Right atrium auricular region (tissue), 2 donors: ENCODE measurements at places on chromosomes 4 and X. TPM values are rescaled to one million over a fixed set of nuclear protein-coding genes. Genes with fewer than 3 reads are reported as not detected.
A peak's percentile ranks its signal among the peaks of the same experiment; 100 is the strongest.

DNA sequence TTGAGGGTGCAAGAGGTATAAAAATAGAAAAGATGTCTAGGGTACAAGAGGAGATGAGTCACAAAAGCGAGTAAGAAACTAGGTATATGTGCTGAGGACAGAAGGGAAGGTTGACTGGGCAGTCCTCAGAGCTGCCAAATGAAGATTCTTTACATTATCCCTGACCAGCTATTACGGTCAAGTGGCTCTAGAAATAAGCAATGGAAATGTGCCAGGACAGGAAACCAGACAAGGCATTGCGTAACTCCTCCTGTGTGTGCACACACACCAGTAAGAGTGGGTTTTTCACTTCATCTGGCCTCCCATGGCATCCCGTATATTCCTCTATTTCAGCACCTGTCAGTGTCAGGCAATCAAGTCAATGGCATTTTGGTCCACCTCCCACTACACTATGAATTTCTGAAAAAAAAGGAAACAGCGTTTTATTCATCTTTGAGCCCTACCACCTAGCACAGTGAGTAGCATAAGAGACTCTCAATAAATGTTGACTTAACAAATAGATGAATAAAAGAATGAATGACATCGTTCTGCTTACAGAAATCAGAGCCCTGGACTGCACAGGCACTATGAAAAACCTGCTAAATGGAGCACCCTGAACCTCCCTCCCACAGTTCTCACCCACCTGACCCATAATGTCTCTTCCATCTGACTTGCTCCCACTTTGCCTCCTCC, 62.6 kb upstream of the KLF3 start:
- H3K4me1 ChIP-seq: no peaks in the 10 kb centered on the region
- no peak overlapping the region for H3K4me3 ChIP-seq
- H3K27ac ChIP-seq: no peak overlapping the region
- H3K36me3 ChIP-seq: no peaks in the 10 kb centered on the region
- H3K27me3 ChIP-seq: no peaks in the 10 kb centered on the region
- DNase-seq: peak; percentile 59

DNA sequence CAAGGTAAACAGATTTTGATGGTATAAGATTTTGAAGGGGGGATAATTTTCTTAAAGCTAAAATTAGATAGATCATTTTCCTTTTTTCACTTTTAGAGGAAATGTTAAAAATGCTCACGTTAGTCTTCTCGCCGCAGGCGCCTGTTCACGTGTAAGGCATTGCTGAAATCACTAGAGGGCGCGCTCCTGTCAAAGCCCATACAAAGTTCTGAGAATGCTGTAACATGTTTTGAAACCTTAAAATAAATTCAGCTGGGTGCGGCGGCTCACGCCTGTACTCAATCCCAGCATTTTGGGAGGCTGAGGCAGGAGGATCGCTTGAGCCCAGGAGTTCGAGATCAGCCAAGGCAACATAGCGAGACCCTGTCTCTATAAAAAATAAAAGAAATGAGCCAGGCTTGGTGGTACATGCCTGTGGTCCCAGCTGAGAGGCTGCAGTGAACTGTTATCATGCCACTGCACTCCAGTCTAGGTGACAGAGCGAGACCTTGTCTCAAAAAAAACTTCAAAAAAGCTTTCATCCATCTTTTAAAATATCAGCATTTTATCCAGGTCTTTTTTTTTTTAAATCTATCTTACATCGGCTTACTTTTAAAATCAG, 138.0 kb downstream of the RBMX2 start:
- no peaks in the 10 kb centered on the region for H3K27me3 ChIP-seq
- no peak for DNase-seq
- no peaks in the 10 kb centered on the region for H3K36me3 ChIP-seq
- H3K27ac ChIP-seq: no peak overlapping the region
- no peaks in the 10 kb centered on the region for H3K4me1 ChIP-seq
- H3K4me3 ChIP-seq: no peak overlapping the region

DNA sequence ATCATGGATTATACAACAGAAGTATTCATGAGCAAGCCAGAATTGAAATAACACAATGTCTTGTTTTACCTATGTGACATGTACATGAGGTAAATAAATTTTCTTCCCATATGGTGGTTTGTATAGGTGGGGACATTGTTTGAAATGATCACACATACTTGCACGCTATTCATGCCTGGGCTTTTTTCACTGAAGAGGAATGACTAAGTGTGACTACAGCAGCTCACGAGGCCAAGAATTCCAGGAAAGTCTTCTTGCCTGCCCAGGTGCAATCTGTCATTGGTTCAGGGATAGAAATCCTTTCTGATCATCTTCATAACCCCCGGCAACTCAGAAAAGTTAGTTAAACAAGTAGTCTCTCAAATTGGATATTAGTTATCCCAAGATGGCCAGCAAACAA, 36.3 kb upstream of the AREG start:
- no peaks in the 10 kb centered on the region for H3K27me3 ChIP-seq
- no peak for DNase-seq
- no peak overlapping the region for H3K27ac ChIP-seq
- H3K36me3 ChIP-seq: no peaks in the 10 kb centered on the region
- no peaks in the 10 kb centered on the region for H3K4me1 ChIP-seq

DNA sequence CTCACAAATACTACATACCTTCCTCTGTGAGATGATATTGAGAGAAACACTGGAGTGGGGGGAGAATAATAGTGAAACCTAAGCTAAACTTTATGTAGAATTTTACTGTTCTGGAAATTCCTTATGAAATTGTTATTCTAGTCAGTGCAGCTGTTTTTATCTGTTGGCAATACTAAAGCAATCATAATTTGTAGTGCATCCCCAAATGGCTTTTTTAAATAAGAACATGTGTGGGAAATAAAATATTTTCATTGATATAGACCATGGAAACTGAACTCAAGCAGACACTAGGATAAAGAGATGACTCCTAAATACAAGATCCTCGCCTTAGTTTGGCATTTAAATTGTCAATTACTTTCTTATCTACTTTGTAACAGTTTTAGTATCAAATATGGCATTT, 51.1 kb downstream of the SEC24D start:
- no peak overlapping the region for H3K27ac ChIP-seq
- no peak overlapping the region for H3K4me3 ChIP-seq
- peaks cover 8% of the 10 kb centered on the region for H3K36me3 ChIP-seq
- no peaks in the 10 kb centered on the region for H3K27me3 ChIP-seq

GRCh38 chrX:24339911-24340310, 20.5 kb upstream of the SUPT20HL1 start:
- H3K4me3 ChIP-seq: no peak overlapping the region
- H3K27ac ChIP-seq: no peak overlapping the region
- no peaks in the 10 kb centered on the region for H3K4me1 ChIP-seq
- no peaks in the 10 kb centered on the region for H3K36me3 ChIP-seq

GPRIN3 gene
- total RNA-seq: 5.2 TPM

PAGE1 gene
- total RNA-seq: not detected
